WTC11 (cell line): ENCODE measurements at places on chromosomes 4 and X. TPM values are rescaled to one million over a fixed set of nuclear protein-coding genes. Genes with fewer than 3 reads are reported as not detected.

DNA sequence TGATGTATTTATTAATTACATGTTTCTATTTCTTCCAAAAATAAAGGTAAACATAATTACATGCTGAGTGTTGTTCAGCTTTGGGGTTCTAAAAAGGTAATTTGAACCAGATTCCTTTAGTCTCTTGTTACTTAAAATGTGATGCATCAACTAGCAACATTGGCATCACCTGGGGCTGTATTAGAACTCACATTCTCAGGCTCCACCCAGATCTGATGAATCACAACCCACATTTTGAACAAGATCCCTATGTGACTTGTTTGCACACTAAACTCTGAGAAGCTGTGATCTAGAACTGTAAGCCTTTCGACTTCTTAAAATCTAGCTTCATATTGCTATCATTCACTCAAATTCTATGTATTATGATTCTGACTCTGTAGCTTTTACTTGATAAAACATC lies 23.0 kb upstream of the HS3ST1 start:
- DNase-seq, result no peak

Gene NAP1L3
- total RNA-seq, result 29.2 to 33.4 TPM (median 30.3 TPM) in 3 replicates

Gene CSAG3
- total RNA-seq, result 13.0 to 14.1 TPM (median 13.2 TPM) in 3 replicates

Gene KIAA1210
- 0.02 TPM in 2 of 3 replicates, not detected in the other for total RNA-seq

- DNase-seq, result no peak
Measured at GRCh38 chr4:23930750-23931488, 41.1 kb upstream of the PPARGC1A start.

DNA sequence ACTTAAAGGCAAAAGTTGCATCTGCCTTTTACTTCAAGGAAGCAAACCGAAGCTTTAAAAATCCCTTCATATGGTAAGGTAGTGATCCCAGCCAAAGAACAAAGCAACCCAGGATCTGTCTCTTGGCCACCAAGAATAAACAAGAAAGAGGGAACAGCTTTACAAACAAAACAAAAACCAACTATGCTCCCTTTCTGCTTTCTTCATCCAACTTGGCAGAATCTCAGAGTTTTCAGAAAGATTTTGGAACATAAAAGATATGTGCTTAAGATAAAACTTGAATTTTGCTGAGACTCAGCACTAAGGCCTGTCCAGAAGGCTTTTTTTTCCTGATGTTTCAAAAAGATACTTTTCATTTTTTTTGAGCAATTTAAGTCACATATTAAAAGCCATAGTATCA lies 94.0 kb downstream of the COL4A6 start:
- no peak for DNase-seq

DNA sequence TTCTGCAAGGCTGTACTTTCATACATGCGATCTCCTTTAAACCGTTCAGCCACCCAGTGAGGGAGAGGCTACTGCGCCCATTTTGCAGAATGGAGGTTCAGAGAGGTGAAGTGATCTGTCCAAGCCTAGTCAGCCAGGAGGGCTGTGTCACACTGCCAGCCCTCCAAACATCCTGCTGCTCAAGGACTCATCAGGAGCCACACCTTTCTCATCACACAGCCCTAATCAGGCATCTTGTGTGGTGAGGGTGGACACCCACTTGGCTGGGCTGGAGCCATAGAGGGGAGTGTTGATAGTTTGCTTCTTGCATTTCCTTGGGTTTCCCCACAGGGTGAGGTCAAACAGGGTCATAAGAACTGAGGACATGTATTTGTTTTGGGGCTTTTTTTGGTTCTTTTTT lies 5.4 kb upstream of the CXCR3 start:
- DNase-seq, result no peak

DNA sequence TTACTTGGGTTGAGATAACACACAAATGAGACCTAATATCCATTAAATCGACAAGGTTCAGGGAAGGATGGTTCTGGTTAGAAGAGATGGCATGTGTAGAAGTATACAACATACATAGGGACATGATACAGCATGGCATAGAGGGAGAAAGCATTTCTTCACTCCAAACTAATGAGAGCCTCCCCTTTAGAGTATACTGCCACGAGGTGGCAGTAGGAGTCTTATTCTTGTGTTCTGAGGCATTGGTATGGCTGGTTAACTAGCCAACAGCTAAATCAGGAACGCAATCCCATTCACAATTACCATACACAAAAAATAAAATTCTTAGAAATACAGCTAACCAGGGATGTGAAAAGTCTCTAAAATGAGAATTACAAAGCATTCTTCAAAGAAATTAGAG lies 29.1 kb upstream of the TRO start:
- DNase-seq, result no peak

DNA sequence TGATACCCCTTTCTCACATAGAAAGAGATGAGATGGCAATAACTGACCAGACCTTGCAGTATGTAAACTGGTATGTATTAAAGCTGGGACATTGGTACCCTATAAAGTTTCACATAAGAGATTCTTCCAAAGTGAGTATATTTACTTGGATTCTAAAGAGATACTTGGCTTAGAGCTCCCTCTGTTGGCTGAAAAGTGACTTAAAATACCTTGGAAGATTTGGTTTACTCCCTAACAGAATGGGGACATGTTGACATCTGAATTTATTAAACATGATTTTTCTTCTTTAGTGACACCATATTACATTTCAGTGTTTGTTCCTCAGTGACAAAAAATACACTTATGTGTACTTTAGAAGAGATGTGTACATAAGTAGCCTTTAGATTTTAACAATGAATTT lies 47.9 kb upstream of the RGN start:
- no peak for DNase-seq

DNA sequence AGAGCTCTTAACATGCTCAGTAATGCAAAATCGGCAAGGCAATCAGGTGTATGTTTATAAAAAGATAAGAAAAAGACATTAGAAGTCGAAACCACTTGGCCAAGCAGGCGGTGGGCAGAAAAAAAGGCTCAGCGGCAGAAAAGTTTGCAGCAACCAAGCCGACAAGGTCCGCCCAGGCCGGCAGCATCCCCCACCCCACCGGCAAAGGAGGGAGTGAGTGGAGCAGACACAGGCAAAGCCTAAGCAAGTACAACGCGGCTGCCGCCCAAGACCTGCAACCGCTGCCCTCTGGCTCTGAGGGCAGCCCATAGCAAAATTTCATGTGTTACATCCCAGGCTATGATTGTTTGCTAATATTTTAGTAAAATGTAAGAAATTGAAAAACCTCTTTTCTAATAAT lies 125.4 kb upstream of the ZCCHC13 start:
- DNase-seq, result peak; percentile 41

DNA sequence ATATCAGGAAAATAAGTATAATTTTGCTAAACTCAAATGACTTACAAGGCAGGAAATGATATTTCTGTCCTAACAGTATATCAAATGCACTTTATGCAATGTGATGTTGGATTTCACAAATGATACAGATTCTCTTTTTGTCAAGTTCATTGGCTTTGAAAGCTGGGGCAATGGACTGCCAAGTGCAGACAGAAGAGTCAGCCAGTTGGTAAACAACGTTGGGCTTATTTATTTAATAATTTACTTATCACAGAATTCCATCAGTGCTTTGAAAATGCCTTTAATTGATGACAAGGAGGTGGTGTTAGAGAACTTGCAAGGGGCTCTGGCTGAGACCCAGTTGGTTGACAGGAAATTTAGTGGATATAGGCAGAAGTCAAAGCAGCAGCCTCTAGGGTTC lies 79.9 kb upstream of the ADGRG2 start:
- no peak for DNase-seq

DNA sequence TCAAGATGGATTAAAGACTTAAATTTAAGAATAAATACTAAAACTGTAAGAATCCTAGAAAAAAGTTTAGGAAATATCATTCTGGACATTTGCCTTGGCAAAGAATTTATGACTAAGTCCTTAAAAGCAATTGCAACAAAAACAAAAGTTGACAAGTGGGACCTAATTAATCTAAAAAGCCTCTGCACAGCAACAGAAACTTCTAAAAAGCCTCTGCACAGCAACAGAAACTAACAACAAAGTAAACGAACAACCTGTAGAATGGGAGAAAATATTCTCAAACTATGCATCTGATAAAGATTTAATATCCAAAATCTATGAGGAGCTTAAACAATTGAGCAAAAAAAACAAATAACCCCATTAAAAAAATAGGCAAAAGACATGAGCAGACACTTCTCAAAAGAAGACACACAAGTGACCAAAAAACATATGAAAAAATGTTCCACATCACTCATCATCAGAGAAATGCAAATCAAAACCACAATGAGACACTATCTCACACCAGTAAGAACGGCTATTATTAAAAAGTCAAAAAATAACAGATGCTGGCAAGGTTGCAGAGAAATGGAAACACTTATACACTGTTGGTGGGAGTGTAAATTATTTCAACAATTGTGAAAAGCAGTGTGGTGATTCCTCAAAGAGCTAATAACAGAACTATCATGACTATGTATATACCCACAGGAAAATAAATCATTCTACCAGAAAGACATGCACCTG lies 5.5 kb upstream of the OPRPN start:
- DNase-seq, result no peak

DNA sequence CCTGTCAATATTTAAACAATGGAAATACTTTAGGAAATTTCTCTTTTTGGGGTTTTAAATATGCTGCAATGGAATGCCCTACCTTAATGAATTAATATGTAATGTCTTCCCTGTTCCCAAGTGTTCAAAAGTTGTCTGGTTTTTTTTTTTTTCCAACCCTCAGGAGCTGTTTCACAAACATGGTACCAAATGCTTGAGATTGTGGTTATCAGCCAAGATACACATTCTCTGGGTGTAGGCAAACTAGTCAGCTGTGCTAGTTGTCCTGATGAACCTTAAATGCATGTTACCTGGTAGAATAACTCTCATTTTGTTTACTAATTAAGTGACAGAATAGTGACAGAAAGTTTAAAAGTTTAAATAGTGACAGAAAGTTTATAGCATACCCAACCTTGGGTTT lies 50.7 kb downstream of the FHL1 start:
- no peak for DNase-seq

DNA sequence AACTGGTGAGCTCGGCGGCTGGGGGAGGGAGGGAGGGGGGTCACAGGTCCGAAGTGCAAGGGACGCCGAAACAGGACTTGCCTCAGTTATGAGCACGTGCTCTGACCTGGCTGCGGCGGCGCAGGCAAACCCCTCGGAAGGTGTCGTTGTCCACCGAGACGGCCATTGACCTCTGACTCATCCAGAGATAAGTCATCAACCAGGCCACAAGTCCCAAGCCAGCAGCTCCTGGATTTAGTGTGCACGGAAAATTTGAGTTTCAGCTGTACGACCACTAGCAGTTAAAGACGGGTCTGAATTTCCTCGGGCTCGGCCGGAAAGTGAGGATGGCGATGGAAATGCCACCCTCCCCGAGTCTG lies 674 bp downstream of the SH3D19 start:
- DNase-seq, result peak; percentile 55

Gene GSX2
- total RNA-seq, result not detected in 3 replicates

Gene BTK
- 0.66 to 1.1 TPM (median 0.74 TPM) in 3 replicates for total RNA-seq

Gene TRAM1L1
- 2.0 to 2.5 TPM (median 2.3 TPM) in 3 replicates for total RNA-seq

Gene F11
- 1.6 to 1.9 TPM (median 1.6 TPM) in 3 replicates for total RNA-seq

- no peak for DNase-seq
Measured at GRCh38 chr4:140213749-140214148, 59.8 kb upstream of the MAML3 start.

Gene HSFX1
- 0.48 to 0.85 TPM (median 0.66 TPM) in 3 replicates for total RNA-seq

DNA sequence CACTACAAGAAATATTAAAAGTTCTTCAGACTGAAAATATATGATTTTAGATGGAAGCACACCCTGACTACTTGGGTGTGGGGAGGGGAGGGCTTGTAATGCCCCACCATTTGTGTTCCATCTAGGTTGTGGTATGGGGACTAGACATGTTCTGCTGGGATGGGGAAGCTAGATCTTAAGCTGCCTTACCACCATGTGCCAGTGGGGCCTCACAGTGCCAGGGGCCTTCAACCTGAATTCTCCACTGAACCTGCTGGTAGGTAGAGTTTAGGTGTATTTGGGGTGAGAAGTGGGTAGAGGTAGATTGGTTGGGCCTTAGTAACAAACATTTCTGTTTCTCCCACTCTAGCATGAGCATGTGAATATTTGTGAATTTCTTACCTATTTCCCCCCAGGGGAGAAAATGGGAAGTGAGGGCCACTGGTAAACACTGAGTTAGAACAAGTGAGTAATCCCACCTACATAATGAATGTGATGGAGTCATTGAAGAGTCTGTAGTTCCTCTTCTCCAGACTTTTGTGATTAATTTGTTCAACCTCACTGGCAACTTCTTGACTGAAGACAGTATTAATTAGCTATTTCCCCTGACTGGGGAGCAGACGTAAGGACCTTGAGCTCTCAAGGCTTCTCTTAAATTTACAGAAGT lies 44.0 kb downstream of the BRCC3 start:
- no peak for DNase-seq

DNA sequence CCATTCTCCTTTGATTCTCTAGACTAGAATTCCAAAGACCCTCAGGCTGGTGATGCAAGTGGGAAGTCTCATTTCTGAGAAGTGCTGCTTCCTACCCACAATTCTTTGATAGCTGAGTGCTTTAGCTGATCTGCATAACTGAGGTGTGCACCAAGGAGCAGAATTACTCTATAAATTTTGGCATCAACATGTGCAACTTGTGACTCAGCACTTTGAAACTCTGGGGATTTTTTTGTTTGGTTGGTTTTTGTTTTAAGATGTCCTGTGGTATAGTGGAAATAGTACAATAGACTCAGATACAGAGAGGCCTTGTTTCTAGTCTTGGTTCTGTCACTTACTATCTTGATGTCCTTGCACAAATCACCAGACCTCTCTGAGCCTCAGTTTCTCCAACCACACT lies 148.4 kb downstream of the AR start:
- DNase-seq, result no peak

DNA sequence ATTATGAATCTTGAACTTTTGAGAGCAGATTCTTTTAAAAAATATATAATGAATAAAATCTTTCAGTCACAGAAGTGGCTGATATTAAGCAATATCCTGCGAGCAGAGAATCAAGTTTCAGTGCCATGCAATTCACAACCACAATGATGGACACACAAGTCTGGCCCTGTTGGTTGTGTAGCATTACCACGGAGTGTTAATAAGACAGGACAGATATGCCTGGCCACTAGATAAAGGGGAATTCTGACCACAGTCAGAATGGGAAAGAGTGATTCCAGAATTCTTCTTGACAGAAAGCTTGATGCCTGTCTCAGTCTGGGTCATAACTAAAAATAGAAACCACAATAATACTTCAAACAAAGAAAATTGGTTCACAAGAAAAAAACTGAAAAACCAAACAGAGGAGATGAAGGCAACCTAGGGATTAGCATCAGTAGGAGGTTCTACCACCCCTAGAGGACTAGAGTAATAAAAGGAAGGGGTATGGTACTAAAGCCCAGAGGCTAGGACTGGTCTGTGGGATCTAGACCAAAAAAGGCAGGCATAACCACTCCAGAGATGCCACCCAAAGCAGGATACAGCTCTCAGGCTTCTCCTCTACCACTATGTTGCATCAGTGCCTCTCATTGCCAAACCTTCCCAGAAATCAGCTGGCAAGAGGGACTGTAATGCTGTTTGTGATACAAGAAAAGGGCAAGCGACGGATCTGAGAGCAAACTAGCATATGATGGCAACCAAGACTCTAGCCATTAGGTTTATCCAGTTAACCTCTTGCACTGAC lies 59.0 kb downstream of the RNF150 start:
- DNase-seq, result no peak
